Neural crest cell (in vitro differentiated cells): ENCODE measurements at places on chromosomes 12 and 14. TPM values are rescaled to one million over a fixed set of nuclear protein-coding genes. Genes with fewer than 3 reads are reported as not detected.

- H3K36me3 ChIP-seq = no peaks in the 10 kb centered on the region
- H3K4me1 ChIP-seq = no peaks in the 10 kb centered on the region
- no peak for DNase-seq
- H3K4me3 ChIP-seq = no peak overlapping the region
These were observed 5.4 kb upstream of the KRT81 start for GRCh38 chr12:52296572-52297215.

DNA sequence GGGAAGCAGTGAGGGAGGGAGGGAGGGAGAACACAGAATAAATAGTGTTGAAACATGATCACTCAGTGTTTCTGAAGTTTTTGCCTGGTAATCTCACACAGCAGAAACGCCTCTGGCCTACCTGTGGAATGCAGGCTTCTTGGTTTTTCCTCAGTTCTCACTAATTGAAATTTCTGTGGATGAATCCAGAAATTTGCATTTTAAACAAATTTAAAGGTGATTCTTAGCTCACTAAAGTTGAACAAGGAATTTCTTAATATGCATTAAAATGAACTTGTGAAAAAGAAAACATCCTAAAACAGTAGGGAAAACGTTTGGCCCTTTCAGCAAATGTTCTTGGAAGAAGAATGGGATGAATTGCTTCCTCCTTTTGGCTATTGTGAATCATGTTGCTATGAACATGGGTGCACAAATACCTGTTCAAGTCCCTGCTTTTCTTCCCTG is 1.4 kb downstream of the RNASE9 start:
- no peak for DNase-seq
- no peak overlapping the region for H3K27ac ChIP-seq
- H3K4me3 ChIP-seq = no peak overlapping the region
- H3K36me3 ChIP-seq = no peaks in the 10 kb centered on the region

DNA sequence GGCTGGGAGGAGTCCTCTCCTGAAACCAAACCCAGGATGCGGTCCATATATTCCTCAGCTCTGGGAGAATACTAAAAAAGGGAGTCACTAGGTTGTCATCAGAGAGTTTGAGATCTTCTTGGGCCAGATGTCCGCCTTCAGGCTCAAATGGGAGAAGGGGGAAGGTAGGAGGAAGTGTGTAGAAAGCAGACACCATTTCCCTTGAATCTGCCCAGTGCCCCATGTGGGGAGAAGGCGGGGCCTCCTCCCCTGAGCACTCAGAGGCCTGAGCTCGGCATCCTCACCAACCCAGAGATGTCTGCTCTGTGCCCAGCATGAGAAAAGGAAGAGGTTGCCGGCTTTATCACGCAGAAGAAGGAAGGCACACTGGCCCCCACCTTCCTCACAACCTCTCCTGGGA is 37.3 kb downstream of the LTBP2 start:
- DNase-seq = no peak
- no peak overlapping the region for H3K27ac ChIP-seq
- H3K36me3 ChIP-seq = no peaks in the 10 kb centered on the region
- H3K4me3 ChIP-seq = no peak overlapping the region

Gene PMCH
- not detected in 2 replicates for total RNA-seq

GRCh38 chr14:79764323-79764722 is 447.0 kb downstream of the DIO2 start:
- no peak for DNase-seq
- H3K4me3 ChIP-seq = no peak overlapping the region
- no peak overlapping the region for H3K27ac ChIP-seq
- H3K27me3 ChIP-seq = no peaks in the 10 kb centered on the region
- H3K36me3 ChIP-seq = peaks cover 5% of the 10 kb centered on the region

DNA sequence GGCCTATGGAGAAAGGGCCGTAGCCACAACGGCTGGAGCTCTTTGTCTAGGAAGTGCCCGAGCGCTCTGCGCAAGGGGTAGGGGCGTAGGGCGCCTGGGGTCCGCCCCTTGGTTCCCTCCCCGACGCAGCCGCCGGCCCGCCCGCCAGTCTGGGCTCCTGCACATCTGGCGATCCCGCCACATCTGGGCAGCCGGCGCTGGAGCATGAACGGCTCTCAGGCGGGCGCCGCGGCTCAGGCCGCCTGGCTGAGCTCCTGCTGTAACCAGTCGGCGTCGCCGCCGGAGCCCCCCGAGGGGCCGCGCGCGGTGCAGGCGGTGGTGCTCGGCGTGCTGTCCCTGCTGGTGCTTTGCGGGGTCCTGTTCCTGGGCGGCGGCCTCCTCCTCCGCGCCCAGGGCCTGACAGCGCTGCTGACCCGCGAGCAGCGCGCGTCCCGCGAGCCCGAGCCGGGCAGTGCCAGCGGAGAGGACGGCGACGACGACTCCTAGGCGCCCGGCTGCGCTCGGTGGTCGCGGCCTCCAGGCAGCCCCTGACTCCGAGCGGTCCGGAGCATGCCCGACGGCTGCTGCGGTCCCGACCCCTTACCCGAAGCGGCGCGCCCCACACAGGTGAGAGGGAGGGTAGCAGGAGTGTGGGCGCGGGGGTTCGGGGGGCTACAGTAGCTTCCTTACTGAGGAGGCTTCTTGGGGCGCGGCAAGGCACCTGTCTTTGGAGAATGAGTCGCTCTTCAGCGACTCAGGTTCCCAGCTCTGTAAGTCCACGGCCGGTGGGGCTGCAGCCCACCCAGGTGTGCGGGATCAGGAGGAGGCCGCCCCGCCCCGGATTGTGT is at the start of gene SMIM41:
TSS of gene SMIM41 (plus strand) at position 129 of the 827 bp plus-strand sequence. CDS start at position 205, 76 bp downstream.
- H3K4me1 ChIP-seq = peaks cover 18% of the 10 kb centered on the region
- H3K27ac ChIP-seq = peak within 1 kb of the TSS; percentile 43
- DNase-seq = no peak
- no peaks in the 10 kb centered on the region for H3K27me3 ChIP-seq
- no peak within 1 kb of the TSS for H3K4me3 ChIP-seq

DNA sequence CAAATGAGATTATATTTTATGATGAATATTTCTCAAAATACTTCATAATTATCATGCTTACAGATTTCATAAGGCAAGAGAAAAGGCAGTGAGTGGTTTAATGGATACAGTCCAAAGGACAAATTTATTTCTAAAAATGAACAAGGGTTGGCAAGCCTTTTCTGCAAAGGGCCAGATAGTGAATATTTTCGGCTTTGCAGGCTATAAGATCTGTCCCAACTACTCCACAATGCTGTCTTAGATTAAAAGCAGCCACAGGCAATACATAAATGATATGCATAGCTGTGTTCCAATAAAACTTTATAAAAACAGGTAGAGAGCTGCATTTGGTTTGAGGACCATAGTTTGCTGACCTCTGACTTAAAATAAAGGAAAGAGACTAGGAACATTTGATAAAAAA is 42.9 kb upstream of the STK38L start:
- H3K36me3 ChIP-seq = no peaks in the 10 kb centered on the region
- H3K4me1 ChIP-seq = no peaks in the 10 kb centered on the region
- H3K27me3 ChIP-seq = no peaks in the 10 kb centered on the region
- no peak for DNase-seq

Gene BTBD7
- total RNA-seq = 38.0 and 46.0 TPM in 2 replicates

GRCh38 chr12:89760783-89761182 is 52.1 kb upstream of the ATP2B1 start:
- no peak overlapping the region for H3K4me3 ChIP-seq
- no peaks in the 10 kb centered on the region for H3K4me1 ChIP-seq
- no peaks in the 10 kb centered on the region for H3K36me3 ChIP-seq
- H3K27ac ChIP-seq = no peak overlapping the region
- DNase-seq = no peak

- peak overlapping the region; percentile 89 for H3K27ac ChIP-seq
- H3K4me3 ChIP-seq = peak overlapping the region; percentile 84
- H3K27me3 ChIP-seq = peaks cover 52% of the 10 kb centered on the region
- peaks cover 33% of the 10 kb centered on the region for H3K4me1 ChIP-seq
- DNase-seq = no peak
- no peaks in the 10 kb centered on the region for H3K36me3 ChIP-seq
These were observed 4.7 kb upstream of the CISTR start for GRCh38 chr12:53756300-53757100.

DNA sequence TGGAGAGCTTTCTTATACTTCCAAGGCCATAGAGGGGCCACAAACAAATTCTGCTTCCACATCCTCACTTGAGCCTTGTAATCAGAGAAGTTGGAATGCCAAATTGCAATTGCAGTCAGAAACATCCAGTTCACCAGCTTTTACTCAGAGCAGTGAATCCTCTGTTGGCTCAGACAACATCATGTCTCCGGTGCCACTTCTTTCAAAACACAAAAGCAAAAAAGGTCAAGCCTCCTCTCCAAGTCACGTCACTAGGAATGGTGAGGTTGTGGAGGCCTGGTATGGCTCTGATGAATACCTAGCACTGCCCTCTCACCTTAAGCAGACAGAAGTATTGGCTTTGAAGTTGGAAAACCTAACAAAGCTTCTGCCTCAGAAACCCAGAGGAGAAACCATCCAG is 217.1 kb downstream of the AKAP6 start:
- no peak overlapping the region for H3K4me3 ChIP-seq
- DNase-seq = no peak
- H3K27ac ChIP-seq = no peak overlapping the region
- no peaks in the 10 kb centered on the region for H3K27me3 ChIP-seq
- H3K4me1 ChIP-seq = no peaks in the 10 kb centered on the region
- H3K36me3 ChIP-seq = no peaks in the 10 kb centered on the region

DNA sequence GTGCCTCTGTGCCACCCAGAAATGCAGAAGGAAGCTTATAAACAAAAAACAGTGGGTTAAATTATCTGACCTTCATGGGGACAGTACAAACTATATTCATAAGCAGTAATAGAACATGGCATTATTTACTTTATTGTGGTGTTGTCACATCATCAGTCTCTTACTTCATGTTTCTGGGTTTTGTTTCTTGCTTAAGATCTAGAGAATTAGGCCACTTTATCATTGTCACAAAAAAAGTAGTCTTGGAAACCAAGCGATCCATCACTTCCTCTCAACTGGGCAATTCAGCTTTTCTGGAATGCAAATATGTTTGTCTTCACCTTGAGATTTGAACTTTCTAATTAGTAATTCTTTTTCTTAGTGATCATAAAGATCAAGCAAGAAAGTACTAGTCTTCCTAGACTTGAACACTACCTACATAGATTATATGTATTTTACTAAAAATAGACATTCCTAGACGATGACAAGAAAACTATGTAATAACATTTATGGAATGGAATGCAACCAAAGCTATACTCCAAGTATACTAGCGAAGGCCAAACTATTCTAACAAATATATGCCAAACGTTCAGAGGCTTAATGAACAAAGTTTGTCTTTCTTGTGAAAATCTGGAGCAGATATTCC is 363.4 kb downstream of the DAD1 start:
- peaks cover 39% of the 10 kb centered on the region for H3K27me3 ChIP-seq
- no peak overlapping the region for H3K27ac ChIP-seq
- H3K4me1 ChIP-seq = no peaks in the 10 kb centered on the region
- H3K36me3 ChIP-seq = no peaks in the 10 kb centered on the region

- no peaks in the 10 kb centered on the region for H3K4me1 ChIP-seq
- H3K27ac ChIP-seq = no peak overlapping the region
- H3K27me3 ChIP-seq = no peaks in the 10 kb centered on the region
- H3K36me3 ChIP-seq = no peaks in the 10 kb centered on the region
These were observed 173.8 kb upstream of the MIS18BP1 start for GRCh38 chr14:45426685-45427282.

DNA sequence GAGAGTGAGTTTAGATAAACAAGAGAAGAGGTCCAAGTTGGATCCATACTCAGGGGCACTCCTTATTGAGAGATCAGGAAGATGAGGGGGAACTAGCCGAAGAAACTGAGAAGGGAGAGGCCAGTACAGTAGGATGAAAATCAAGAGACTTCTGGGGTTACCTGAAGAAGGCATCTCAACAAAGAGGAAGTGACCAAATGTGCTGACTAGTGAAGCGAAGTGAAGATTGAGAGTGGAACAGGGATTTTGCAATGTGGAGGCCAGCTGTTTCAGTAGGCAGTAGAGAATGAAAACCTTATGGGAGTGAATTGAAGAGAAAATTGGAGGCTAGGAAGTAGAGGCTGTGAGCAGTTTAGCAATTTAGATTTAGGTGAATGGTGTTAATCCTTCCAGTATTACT is 153.0 kb downstream of the SYNE2 start:
- no peaks in the 10 kb centered on the region for H3K27me3 ChIP-seq
- no peak for DNase-seq
- H3K4me3 ChIP-seq = no peak overlapping the region

- no peak for DNase-seq
- peaks cover 2% of the 10 kb centered on the region for H3K36me3 ChIP-seq
These were observed 110.1 kb upstream of the BTG1 start for GRCh38 chr12:92255741-92256140.

Gene ASCL1
- total RNA-seq = 4.3 and 5.1 TPM in 2 replicates

DNA sequence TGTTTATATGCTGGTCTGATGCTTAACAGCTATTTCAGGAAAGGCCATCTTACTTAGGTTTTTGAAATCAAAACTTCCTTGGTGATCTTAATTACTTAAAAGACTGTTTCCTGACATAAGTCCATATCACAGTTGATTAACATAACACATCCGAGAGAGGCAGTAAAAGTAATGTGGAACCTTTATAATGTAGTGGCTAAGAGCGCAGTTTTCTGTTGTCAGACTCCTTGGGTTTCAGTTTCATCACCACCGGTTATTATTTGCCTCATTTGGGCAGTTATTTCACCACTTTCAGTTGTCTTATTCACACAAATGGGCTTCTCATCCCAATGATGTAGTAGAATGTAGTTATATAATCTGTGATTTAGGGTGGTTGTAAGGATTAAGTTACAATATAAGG is 30.9 kb downstream of the TBC1D15 start:
- no peak overlapping the region for H3K4me3 ChIP-seq
- H3K4me1 ChIP-seq = no peaks in the 10 kb centered on the region
- no peaks in the 10 kb centered on the region for H3K27me3 ChIP-seq
- no peak for DNase-seq
- H3K27ac ChIP-seq = no peak overlapping the region

DNA sequence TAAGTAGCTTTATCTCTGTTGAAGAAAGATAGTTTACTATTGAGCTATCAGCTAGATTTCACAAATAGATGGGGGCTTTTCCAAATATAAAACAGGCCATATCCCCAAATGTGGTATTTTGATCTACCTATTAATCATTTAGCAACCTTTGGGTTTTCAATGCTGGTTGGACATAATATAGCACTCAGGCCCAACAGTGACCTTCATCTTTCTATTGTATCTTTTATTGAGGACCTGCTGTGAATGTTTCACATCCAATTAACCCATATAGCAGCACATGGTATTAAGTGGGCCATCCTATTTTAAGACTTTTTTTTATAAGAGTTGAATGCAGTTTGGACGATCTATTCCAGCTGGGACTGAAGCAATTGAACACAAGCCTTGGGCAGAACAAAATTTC is 10.0 kb upstream of the NR1H4 start:
- H3K4me1 ChIP-seq = peaks cover 13% of the 10 kb centered on the region
- H3K27ac ChIP-seq = no peak overlapping the region
- no peak for DNase-seq
- no peaks in the 10 kb centered on the region for H3K27me3 ChIP-seq
- no peak overlapping the region for H3K4me3 ChIP-seq
- no peaks in the 10 kb centered on the region for H3K36me3 ChIP-seq
